ENCODE measurements at places on chromosomes 6 and 20.

DNA sequence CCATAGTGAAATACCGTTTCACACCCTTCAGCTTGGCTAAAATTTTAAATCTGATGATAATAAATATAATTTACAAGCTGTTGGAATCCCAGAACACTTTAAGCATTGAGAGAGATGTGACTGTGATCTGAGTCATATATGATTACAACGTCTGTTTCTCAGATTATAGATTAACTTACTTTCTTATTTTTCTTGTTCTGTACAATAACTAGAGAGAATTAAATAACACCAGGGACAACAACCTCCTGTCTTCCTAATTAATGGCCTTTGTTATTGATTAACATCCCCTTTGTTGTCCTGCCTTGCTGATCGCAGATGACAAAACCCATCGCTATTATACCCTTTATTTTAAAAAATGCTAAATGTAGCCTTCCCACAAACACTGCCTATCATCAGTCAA, 87.8 kb upstream of the EZR start:
- no peak for DNase-seq

GRCh38 chr20:5675103-5676091, 74.8 kb upstream of the SHLD1 start:
- no peak for DNase-seq

- no peak for DNase-seq
These were observed 62.1 kb downstream of the CEBPB start for GRCh38 chr20:50252701-50253100.

- peak; percentile 39 for DNase-seq
These were observed 41.2 kb downstream of the SLX4IP start for GRCh38 chr20:10476319-10476724.

DNA sequence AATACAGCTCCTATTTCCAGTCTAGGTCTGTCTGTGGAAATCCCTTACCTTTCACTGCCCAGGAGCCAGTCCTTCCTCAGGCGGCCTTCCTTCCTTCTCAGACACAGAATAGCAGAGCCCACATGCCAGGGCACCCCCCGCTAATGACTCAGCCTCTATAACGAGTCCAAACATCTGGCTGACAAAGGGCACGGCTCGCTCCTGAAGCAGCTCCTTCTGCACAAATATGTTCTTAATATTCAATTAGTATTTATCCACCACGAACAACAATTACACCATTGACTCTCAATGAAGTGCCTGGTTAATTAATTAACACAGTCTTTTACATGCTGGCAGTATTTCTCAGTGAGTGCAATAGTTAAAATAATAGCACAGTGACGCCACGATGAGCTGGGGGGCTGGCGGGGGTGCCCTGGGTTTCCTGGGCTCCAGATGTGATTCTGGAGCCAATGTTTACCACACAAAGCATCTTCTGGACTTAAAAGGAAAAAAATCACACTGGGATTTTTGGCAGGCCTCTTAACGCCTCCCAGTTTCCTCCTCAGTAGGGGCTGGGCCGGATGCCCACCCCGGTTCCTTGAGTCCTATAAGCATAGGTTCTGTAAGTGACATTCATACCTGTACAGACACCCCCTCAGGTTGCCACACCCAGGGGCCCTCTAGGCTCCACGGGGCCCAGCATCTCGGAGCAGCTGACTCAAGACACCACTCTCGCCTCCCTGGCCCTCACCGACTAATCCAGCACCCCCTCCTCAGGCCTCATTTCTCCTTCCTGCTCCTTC, 158.6 kb upstream of the MLN start:
- no peak for DNase-seq

GRCh38 chr6:36691011-36691410, 6.6 kb upstream of the RAB44 start:
- DNase-seq, result no peak

GRCh38 chr6:137740967-137741761, 125.9 kb upstream of the TNFAIP3 start:
- DNase-seq, result no peak
